ENCODE measurements at places on chromosomes 7 and 10.

DNA sequence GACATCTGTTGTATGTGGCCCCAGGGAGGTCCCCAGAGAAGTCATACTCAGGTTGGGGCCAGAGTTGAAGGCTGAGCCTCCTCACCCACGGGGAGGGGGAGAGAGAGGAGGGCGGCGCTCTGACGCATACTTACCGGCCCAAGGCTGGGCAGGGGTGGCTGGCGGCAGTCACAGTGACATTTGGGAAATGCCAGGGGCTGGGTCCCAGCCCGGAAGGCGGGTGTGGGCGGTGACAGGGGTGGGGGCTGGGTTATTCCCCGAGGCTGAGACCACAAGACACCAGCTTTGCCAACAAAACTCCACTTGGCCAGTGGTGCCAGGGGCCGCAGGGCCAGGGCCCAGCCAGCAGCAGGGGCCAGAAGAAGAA, 41.1 kb downstream of the RASGEF1A start:
- peak; percentile 51 for DNase-seq

DNA sequence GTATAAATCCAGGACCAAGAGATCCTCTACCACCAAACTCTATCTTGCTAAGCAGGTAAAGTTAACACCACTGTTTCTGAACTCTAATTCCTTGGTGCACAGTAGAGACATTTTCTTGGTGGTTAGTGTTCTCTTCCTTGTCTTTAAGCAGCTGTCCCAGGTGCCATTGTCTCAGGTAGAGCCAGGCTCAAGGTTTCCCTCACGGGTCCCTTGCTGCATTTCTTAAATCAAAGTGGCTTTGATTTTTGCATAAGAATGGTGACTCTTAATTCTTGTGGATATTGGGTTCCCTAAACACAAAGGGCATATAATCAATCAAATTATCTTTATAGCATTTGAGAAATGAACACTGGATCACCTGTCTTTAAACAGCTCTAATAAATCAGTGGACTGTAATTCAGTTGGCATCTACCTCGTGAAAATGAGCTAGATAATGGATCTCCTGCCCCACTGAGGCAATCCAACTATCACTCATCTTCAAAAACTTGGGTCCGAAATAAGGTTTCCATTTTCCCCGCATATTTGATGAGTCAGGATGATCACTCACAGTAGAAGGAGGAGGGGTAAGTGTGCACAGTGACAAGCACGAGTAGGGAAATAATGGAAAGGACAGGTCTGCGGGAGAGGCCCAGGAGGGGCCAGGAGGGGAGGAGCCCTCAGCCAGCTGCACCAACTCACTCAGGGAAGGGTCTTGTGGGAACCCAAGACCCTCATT, 2.4 kb downstream of the ABCC2 start:
- DNase-seq, result no peak

DNA sequence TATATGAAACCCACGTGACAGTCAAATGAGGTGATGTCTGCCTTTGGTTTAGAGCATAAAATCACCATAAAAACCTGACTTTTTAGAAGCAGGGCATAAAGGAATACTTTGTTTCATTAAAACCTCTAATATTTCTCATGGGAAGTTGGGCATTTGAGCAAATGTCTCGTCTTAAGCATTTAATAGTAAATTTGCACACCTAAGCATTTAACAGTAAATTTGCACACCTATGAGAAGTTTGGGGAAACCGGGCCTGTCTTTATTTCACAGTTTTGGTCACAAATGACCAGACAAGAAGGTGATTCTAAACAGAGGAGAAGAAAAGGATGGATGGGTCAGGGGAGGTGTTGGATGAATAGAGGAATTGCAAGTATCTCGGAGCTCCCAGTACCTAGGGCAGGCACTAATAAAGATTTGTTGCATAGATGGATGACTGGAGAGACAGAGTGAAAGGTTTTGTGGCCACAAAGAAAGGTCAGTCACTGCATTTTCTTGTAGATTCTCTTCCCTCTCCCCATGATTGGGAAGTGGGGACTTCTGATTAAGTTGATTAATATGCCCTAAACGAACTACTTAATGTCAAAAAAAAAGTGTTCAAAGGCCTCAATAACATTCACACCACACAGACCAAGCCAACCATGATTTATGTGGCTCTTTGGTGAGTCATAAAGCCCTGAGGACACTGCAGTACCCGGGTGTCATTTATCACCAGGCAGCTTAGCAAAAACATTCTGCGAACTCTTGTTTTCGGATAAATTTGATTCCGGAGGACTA, 158.2 kb downstream of the SPAG6 start:
- DNase-seq, result no peak

- peak; percentile 53 for DNase-seq
Measured at GRCh38 chr10:86960003-86960862, 1.8 kb downstream of the SNCG start.

DNA sequence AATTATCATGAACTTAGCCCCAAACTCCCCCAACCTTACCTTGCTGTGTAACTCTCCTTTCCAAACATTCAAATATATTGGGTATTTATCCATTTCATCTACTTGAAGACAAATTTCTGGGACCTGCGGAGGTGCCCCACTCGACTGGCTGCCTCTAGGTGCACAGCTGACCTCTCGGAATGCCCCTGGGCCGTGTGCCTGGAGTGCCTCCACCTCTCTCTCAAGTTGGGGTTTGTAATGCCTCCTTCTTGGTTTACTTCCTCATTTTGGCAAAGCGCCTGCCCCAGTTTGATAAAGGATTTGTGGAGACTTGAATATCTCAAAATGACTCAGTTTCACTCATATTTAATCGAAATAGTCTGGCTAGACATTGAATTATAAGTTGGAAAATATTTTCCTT, 16.6 kb downstream of the ZNF777 start:
- no peak for DNase-seq

GRCh38 chr10:130018730-130019185, 54.7 kb upstream of the EBF3 start:
- no peak for DNase-seq

- no peak for DNase-seq
Measured at GRCh38 chr10:125114761-125115391, 45.5 kb downstream of the CTBP2 start.

DNA sequence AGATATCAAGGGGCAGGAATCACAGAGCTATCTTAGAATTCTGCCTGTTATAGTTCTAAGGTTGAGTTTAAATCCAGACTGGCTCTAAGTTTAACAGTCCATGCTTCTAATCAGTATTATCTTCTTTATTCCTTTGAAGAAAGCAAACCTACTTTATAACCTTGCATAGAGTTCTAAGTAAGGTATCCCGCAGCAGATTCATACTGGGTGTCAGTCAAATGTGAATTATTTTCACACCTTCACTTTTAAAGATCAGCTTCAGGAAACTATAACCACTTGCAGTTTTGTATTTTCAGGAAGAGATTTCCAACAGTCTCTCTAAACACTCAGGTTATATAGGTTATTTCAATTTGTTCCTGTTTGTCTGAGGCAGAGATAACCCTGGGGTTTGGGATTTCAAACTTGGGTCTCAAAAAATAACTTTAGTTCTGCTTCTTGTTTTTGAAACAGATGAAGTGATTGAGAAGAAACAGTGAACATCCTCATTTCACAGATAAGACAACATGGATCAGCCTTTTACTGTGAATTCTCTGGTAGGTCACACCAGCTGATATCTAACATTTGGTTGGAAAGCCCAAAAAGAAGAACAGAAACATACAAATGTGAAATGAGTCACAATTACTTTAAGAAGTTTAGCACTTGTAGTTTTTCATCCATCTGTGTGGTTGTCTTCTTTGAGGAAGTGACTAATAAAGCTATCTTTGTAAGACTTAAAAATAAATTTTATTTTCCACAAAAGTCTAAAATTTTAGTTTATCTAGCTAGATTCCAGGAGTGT, 21.4 kb downstream of the STAMBPL1 start:
- no peak for DNase-seq

GRCh38 chr7:100588438-100588837, 2.3 kb downstream of the FBXO24 start:
- no peak for DNase-seq

DNA sequence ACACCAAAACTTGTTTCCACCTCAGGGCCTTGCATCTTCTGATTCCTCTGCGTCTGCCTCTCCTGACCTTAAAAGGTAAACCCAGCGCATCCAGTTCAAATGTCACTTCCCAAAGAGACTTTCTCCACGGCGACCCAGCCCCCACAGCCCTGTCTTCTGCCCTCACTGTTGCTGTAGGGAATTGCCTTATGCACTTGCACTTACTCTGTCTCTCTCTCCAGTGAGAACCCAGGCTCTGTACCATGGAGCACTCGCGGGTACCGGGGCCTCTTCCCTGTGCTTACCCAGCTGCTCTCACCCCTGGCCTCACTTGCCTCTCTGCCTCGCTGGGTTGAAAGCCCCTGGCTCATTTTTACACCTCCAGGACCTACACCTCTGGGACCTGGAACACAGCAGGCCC, 48.4 kb downstream of the AOC1 start:
- no peak for DNase-seq

- DNase-seq, result no peak
Measured at GRCh38 chr7:157738066-157738460, 401.3 kb downstream of the DNAJB6 start.

DNA sequence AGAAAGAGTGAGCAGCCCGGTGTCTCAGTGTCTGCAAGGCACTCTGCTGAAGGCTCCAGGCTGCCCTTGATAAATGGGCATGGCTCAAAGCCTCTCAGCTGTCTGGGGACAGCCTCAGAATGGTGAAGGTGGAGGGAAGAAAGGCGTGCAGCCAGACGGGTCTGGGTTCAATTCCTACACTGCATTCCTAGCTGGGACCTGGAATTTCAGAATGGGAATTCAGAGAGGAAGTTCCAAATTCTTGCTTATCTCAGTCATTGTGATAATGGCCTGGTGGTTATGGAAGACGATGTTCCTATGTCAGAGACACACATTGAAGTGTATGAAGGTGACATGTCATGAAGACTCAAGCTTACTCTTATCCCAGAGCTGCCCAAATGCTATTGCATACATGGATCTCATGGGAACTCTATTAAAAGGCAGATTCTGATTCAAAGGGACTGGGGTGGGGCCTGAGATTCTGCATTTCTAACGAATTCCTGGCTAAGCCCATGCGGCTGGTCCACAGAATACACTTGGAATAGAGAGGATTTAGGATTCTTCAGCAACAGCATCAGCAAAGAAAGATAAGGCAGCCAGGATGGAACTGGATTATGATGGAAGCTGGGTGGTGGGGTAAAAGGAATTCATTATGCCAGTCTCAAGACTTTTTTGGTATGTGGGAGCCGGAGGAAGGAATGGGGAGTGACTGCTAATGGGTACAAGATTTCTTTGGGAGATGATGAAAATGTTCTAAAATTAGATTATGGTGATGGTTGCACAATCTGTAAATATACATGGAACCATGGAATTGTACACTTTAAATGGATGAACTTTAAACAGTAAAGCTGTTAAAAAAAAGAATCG, 82.6 kb upstream of the ZMIZ1 start:
- DNase-seq, result no peak

DNA sequence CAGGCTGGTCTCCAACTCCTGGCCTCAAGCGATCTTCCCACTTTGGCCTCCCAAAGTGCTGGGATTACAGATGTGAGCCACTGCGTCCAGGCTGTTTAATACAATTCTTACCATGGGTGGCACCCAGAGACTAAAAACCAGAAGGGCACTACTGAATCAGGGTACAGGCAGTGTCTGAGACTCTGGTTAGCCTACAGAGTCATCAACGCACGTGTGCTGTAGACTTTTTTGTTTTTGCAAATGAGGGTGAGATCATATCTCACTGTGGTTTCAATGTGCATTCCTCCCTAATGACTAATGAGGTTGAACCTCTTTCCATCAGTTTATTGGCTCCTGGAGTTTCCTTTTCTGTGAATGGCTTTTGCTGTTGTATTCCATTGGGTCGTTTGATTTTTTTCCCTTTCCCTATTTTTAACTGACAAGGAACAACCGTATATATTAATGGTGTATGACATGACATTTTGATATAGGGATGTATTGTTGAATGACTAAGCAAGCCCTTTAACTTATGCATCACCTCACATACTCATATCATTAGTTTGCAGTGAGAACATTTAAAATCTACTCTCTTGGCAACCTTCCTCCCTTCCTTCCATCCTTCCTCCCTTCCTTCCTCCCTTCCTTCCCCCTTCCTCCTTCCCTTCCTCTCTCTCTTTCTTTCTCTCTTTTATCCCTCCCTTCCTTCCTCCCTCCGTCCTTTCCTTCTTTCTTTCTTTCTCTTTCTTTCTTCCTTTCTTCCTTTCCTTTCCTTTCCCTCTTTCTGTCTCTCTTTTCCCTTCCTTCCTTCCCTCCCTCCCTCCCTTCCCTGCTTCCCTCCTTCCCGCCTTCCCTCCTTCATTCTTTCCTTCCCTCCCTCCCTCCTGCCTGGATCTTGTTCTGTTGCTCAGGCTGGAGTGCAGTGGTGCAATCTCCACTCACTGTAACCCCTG, 9.3 kb upstream of the TMEM270 start:
- peak; percentile 62 for DNase-seq

GRCh38 chr10:44749151-44749550, 162.0 kb upstream of the TMEM72 start:
- no peak for DNase-seq

DNA sequence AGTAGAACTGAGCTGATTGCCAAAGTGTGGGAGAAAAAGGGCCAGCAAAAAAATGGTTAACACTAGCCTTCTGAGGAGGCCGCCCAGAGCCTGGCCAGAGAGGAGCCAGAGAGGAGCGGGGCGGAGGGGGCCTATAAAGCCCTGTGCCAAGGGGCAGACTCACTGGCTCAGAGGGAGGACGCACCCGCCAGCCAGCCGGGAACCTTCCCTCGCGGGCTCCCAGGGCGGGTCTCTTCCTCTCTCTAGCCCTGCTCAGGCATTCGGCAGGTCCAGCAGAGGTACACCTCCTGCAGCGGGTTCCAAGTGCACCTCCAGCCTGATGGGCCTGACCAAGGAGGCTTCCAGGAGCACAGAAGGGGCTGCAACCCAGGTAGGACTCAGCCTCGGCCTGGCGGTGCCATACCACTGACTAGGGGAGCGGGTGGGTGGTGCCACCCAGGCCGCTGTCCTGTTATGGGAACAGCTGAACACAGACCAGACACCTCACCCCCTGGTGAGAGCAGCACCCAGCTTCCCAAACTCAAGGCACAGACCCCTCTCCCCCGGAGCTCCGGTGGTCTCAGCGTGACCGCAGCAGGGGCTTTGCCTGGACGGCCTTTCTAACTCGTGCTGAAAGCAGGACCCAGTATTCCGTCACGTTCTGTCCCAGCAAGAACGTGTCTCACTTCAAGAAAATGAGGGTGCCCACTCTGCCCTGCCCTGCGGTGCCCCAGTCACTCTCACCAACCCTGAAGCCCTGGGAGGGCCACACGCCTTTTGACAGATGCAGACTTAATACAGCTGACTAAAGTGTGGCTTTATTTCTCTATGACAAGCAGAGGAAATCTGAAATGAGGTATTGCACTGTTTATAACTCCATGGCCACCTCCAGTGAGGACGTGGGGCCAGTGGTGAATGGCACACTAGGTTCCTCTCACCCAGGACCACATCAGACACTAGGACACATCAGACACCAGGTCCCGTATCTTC, at the start of gene GPER1:
TSS of gene GPER1 (plus strand) at position 162 of the 969 bp plus-strand sequence. CDS start 3,616 bp downstream, outside the sequence.
- DNase-seq, result no peak

DNA sequence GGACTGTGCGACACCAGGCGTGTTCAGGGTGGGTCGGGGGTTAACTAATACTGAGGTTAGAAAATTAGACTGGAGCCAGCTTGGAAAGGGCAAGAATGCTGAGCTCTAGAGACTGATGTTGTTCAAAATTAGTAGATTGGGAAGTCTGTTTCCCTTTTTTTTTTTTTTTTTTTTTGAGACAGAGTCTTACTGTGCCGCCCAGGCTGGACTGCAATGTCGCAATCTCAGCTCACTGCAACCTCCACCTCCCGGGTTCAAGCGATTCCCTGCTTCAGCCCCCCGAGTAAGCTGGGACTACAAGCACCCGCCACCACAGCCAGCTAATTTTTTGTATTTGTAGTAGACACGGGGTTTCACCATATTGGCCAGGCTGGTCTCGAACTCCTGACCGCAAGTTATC, 2.7 kb upstream of the CPVL start:
- DNase-seq, result no peak

Measured in activated CD8-positive, alpha-beta T cell treated with anti-CD3 and anti-CD28 coated beads for 36 hours (primary cell).